ENCODE measurements at places on chromosomes 5 and 9. TPM values are rescaled to one million over a fixed set of nuclear protein-coding genes. Genes with fewer than 3 reads are reported as not detected.
A peak's percentile ranks its signal among the peaks of the same experiment; 100 is the strongest.

PCDHA13 gene
- total RNA-seq = not detected

- no peak overlapping the region for H3K4me3 ChIP-seq
- no peak for DNase-seq
- H3K27ac ChIP-seq = no peak overlapping the region
Measured at GRCh38 chr5:173733425-173733824, 117.0 kb upstream of the BOD1 start.

DNA sequence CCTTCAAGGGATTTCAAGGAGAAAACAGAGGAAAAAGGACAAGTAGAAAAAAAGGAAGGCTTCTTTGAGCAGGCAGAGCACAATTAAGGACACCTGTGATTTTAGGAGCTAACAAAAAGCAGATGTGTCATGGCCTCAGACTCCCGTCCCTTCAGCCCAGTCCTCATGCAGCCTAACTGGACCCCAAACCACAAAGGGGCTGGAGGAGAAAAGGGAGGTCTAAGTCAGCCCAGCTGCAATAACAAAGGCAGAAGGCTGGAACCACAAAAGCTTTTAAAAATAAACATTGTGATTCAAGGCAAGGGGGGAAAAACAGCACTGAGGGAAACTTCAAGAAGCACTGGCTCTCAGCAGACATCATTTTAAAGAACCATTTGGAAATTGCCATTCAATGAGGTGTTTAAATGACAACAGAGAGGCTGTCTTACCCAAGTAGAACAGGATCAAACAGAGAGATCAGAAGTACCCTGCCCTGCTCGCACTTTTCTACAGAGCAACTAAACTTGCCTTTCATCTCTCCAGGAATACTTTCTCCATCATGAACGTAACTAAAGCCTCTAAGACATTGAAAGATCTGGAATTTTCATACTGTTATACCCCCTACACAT, 89.3 kb downstream of the SEMA5A start:
- H3K27me3 ChIP-seq = no peaks in the 10 kb centered on the region
- H3K27ac ChIP-seq = no peak overlapping the region
- no peak for DNase-seq
- no peak overlapping the region for H3K4me3 ChIP-seq

DNA sequence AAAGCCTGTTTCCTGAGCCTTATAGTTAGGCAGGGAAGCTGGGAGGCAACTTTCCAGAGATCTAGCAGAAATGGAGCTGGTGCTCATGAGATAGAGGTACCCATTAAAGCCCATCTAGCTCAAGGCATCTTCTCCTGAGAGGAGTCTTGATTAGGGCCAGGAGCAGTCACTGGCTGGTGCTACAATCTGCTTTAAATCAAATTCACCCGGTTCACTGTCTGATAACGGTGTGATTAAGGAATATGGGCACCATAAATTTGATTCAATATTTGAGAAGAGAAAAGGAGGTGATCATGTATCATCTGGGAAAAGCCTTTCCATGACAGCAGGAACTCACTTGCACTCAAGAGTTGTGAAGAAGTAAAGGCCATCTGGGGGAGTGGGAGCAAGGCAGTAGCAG, 23.9 kb upstream of the NR5A1 start:
- no peak overlapping the region for H3K4me3 ChIP-seq
- H3K27ac ChIP-seq = no peak overlapping the region
- peak; percentile 4 for DNase-seq
- H3K4me1 ChIP-seq = no peaks in the 10 kb centered on the region
- H3K27me3 ChIP-seq = peaks cover 10% of the 10 kb centered on the region

DNA sequence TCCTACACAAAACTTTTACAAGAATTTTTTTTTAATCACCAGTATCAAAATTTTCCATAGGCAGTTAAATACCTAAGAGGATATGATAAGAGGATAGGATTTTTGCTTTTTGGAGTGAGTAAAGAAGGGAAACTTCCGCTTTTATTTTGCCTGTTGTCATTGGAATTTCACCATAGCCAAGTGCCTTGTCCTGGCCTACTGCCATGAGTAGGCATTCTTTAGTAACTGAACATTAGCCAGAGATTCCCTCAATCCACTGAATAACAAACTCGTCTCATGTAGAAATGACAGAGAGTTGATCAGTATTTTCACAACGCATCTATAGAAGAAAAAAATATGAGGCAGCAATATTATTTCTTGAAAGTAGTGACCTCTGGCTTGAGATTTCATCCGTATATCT, 289.6 kb upstream of the ADAMTSL1 start:
- H3K4me1 ChIP-seq = no peaks in the 10 kb centered on the region
- H3K36me3 ChIP-seq = no peaks in the 10 kb centered on the region
- H3K4me3 ChIP-seq = no peak overlapping the region
- H3K27me3 ChIP-seq = no peaks in the 10 kb centered on the region
- no peak for DNase-seq
- no peak overlapping the region for H3K27ac ChIP-seq

- H3K4me1 ChIP-seq = no peaks in the 10 kb centered on the region
- no peaks in the 10 kb centered on the region for H3K27me3 ChIP-seq
- H3K27ac ChIP-seq = no peak overlapping the region
- H3K4me3 ChIP-seq = no peak overlapping the region
Measured at GRCh38 chr5:167671176-167671575, 620.3 kb upstream of the WWC1 start.

GRCh38 chr5:75051217-75051751, 1.1 kb downstream of the GCNT4 start:
- no peaks in the 10 kb centered on the region for H3K36me3 ChIP-seq
- H3K4me3 ChIP-seq = peak overlapping the region; percentile 79

- no peak for DNase-seq
- H3K27me3 ChIP-seq = peaks cover 34% of the 10 kb centered on the region
- no peak overlapping the region for H3K4me3 ChIP-seq
Measured at GRCh38 chr5:59765446-59765845, 128.1 kb downstream of the PDE4D start.

Data from activated CD8-positive, alpha-beta memory T cell treated with anti-CD3 and anti-CD28 coated beads, Interleukin-2, amount 10 ng/mL, durations not matched to agents 7 days and 5 days (primary cell).